Camera-type eye (tissue), 1 donor: ENCODE measurements at places on chromosomes 12 and 14. TPM values are rescaled to one million over a fixed set of nuclear protein-coding genes. Genes with fewer than 3 reads are reported as not detected.

The TPH2 gene
- not detected for total RNA-seq

The A2M gene
- total RNA-seq: 182 TPM

The NIN gene
- 79.1 TPM for total RNA-seq

The DDIT3 gene
- total RNA-seq: 37.2 TPM

The DTD2 gene
- total RNA-seq: 46.0 TPM

The MYO1H gene
- total RNA-seq: 0.82 TPM

The MANSC1 gene
- total RNA-seq: 5.6 TPM

The TMEM119 gene
- total RNA-seq: 51.7 TPM

The PAH gene
- total RNA-seq: 1.3 TPM

The GLT8D2 gene
- total RNA-seq: 57.2 TPM

The ZC2HC1C gene
- 2.5 TPM for total RNA-seq

The ZNF664 gene
- total RNA-seq: 108 TPM

The PKP2 gene
- 24.0 TPM for total RNA-seq

The LRRC10 gene
- not detected for total RNA-seq

The OAS2 gene
- total RNA-seq: 3.4 TPM

The SYT1 gene
- 138 TPM for total RNA-seq

The SMOC1 gene
- total RNA-seq: 25.9 TPM

The LGR5 gene
- total RNA-seq: 7.6 TPM

The BAZ2A gene
- total RNA-seq: 65.9 TPM

The MAP3K9 gene
- 9.7 TPM for total RNA-seq

The DNAJC22 gene
- total RNA-seq: 1.4 TPM

The ERP27 gene
- total RNA-seq: 1.3 TPM

The TMEM19 gene
- 24.1 TPM for total RNA-seq

The RNU6-7 gene
- total RNA-seq: not detected

The WDR20 gene
- total RNA-seq: 55.5 TPM

The CACNA1C gene
- total RNA-seq: 16.3 TPM

The SOX5 gene
- total RNA-seq: 72.7 TPM

The ACRBP gene
- 0.49 TPM for total RNA-seq

The MFAP5 gene
- 96.9 TPM for total RNA-seq

The GSC gene
- total RNA-seq: 2.0 TPM

The CELA1 gene
- total RNA-seq: not detected

The IPO4 gene
- total RNA-seq: 19.1 TPM

The EID3 gene
- 12.6 TPM for total RNA-seq

The RILPL1 gene
- 10.7 TPM for total RNA-seq

The CLECL1 gene
- total RNA-seq: not detected

The GZMB gene
- not detected for total RNA-seq

The PPP2R3C gene
- total RNA-seq: 52.4 TPM

The MYF5 gene
- total RNA-seq: 4.5 TPM

The IGFBP6 gene
- total RNA-seq: 116 TPM

The TBC1D30 gene
- total RNA-seq: 17.1 TPM

The B4GALNT3 gene
- total RNA-seq: 6.8 TPM

The EML5 gene
- 45.7 TPM for total RNA-seq

The C12orf60 gene
- total RNA-seq: 10.1 TPM

The RTL1 gene
- 0.49 TPM for total RNA-seq
